ENCODE measurements at places on chromosomes 7 and 10.

DNA sequence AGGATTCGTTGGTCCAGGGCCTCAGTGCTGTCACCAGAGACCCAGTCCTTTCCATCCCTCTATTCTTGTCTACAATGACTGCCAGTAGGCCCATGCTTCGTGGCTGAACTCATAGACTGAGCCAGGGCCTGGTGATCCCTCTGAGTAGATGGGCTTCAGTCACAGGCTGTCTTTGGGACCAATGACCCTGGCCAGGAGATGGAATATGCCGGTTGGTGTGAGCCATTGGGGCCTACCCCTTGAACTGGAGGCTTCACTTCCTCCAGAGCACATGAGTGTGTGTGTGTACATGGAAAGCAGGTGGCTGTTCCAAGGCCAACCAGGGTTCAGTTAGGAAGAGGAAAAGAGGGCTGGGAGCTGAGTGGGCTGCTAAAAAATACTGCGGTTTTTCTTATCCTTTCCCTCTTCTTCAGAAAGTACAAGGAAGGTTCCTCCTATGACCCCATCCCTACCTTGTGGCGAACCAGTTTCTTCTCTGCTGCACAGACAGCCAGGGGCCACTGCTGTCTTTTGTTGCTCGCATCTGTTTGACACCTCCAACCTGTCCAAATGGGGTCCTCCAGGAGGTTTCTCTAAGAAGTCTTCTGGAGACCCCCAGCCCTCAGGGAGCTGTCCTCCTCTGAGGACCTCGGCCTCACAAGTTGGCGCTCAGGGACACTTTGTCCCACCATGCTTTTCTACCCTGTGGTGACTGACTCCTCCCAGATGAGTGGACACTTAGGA is 36.6 kb downstream of the ADRA2A start:
- no peak for DNase-seq

- DNase-seq = no peak
These were observed 54.9 kb downstream of the TMEM168 start for GRCh38 chr7:112735261-112735660.

GRCh38 chr10:11300026-11300425 is 282.4 kb downstream of the CELF2 start:
- no peak for DNase-seq

DNA sequence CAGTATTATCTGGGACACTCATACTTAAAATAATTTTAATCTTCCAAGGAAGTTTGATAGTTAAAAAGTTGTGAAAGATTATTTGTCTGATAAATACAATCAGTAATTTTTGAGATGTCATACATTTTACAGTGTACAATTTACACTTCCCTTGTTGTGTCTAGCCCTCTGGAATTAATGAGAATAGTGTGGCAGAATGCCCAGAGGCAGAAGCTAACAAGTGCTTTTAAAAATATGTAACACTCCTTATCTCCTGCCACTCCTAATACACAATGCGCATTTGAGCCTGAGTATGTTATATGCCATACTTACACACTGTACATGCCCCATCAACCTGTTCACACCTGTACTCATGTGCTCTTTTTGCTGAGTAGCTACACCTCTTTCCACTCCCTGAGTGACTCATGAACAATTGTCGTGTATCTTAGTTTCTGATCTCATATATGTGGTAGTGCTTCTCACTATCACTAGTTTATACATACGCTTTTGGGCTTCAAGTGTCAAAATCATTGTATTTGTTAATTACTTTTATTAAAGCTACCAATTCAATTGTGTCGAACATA is 106.9 kb upstream of the GNAI1 start:
- no peak for DNase-seq

DNA sequence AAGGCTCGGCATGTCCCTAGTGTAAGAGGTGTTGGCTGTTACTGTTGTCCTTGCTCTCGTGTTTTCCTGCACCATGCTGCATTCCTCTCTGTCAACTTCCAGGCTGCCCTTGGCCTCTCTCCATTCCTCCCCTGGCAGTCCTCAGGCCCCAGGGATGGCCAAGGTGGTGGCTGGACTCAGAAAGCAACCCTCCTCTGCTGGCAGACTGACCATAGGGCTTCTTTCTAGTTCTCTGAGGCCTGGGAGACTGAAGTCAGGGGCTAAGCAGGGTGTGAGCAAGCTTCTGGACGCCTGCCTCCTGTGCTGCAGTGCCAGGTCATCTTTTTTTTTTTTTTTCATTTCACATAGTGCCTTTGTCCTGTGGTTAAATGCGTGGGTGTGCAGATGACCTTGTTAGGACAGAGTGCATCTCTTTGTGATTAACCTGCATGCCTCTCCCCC is 72.0 kb downstream of the GOLGA7B start:
- no peak for DNase-seq

DNA sequence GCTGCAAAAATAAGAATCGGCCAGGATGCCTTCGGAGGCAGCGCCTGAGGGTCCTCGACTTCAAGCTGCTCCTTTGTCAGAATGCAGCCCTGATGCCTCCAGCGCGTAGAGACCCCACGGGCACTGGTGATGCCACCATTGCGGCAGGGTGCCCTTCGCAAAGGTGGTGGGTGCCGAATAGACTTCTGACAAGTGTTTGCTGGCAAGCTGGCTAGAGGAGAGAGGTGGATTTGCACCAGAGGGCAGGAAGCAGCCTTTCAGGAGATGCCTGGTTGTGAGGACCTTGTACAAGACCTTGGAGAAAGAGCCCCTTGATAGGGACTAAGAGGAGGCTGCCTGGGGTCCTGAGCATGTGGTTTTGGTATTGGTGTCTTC is 103.2 kb upstream of the PPIF start:
- no peak for DNase-seq

DNA sequence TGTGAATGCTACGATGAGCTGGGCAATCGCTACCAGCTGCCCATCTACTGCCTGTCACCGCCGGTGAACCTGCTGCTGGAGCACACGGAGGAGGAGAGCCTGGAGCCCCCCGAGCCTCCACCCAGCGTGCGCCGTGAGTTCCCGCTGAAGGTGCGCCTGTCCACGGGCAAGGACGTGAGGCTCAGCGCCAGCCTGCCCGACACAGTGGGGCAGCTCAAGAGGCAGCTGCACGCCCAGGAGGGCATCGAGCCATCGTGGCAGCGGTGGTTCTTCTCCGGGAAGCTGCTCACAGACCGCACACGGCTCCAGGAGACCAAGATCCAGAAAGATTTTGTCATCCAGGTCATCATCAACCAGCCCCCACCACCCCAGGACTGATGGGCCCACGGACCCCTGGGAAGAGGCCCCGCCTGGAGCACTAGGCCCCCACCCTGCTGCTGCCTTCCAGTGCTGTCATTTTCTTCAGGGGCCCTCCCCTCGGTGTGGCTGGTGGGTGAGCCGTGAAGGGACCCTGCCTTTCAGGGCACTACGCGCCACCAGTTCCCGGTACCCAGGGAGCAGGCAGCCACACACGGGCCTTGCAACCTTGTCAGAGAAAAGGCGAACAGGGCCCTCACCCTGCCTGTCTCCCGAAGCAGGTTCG is 2.3 kb upstream of the ANKRD2 start:
- DNase-seq = no peak

DNA sequence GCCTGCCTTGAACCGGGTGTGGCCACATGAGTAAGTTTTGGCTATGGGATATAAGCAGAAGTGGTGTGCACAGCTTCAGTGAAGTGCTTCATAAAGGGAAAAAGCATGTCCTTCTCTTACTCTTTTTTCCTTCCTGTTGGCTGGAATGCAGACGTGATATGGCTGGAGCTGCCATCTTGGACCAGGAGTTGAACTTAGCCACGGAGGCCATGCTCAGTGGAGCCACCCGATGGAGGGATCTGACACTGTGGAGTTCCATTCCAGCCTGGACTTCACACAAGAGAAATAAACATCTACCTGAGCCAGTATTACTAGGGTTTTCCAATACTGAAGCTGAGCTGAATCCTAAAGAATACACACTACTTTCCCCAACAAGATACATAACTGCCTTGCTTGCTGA is 52.3 kb downstream of the CCDC3 start:
- no peak for DNase-seq

DNA sequence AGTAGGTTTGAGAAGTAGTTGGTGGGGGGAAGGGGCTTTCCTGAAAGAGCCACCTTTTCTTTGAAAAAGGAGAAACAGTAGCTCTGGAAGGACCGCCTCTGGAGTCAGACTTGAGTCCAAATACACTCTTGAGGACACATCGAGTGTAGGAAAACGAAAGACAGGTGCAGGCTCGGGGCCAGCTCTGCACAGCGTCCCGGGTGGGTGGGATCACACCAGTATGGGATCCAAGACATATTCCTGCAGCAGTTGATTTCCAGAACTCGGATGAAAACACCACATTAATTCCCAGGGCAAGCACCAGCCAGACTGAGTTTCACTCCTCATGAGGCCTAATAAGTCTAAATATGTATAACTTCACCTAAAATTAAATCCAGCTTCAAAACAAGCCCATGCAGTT is 61.4 kb downstream of the ASB13 start:
- DNase-seq = no peak

- DNase-seq = no peak
These were observed 1.9 kb downstream of the HGF start for GRCh38 chr7:81767926-81768325.

DNA sequence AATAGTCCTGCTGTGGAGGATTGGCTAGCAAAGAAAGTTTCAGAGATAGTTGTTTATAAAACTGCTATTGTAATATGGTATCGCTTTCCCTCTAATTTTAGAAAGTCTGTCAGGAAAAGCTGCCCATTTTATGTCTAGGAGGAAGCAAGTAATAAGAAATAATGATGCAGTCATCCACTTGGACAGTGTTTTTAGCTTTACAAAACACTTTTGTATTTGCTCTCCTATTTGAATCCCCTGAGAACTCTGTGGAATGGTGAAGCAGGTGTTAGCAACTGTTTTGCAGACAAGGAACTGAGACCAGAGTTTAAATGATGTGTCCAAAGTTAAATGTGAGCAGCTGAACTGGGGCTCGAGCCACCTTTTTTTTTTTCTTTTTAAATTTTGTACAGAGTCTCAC is 455.8 kb downstream of the XPNPEP1 start:
- DNase-seq = no peak

- no peak for DNase-seq
These were observed 1.3 kb downstream of the CUTC start for GRCh38 chr10:99733366-99733765.

GRCh38 chr7:130648580-130648979 is 20.0 kb downstream of the COPG2 start:
- no peak for DNase-seq

DNA sequence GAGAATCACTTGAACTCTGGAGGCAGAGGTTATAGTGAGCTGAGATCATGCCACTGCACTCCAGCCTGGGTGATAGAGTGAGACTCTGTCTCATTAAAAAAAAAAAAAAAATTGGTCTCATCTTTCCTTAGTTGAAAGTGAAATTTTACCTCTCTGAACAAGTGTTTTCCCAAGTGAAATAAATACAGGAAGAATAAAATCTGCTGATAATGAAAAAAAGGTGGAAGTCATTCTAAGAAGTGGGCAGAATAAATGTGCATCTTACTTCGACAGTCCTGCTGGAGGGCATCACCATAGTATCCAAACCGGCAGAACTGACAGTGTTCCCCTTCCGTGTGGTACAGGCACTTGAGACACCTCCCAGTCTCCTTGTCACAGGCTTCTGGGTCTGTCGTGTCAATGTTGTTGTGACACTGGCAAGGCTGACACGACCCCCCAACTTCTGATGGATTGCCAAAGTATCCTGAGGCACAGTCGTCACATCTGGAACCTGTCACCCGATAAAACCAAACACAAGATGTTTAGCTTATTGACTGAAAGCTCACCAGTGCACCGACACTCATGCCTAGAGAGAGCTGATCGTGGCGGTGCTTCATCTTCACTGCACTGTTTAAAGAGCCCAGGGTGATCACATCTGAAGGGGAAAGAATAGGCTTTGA is 49.6 kb downstream of the LAMB1 start:
- DNase-seq = no peak

DNA sequence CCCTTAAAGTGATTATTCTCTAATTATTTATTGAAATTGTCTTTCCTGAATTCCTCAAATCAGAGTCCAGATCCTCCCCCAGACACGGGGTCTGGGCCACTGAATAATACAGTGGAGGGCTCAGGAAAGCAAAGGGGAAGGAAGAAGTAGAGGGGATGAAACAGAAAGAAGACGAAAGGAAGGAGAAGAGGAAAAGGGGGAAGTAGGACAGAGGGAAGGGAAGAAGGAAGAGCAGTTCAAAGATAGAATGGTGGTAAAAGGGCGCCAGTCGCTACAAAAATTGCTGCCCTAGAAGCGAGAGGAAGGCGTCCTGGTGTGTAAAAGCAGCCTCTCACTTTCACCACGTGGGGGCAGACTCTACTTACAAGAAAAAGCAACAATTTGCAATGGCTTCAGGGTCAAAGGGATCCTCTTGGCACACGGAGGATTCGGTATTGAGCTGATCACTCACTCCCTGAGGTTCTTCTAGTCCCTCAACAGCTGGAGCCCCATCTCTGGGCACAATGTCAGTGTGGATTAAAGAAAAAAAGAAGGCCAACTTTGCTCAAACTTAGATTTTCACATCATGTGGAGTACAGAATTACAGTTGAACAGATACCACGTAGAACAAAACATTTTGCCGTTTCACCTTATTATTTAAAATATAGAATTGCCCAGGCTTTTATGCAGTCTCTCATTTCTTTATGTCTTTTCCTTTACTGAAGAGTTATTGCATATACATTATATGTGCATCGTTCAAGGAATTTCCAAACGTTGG is 31.4 kb upstream of the NPVF start:
- DNase-seq = no peak

DNA sequence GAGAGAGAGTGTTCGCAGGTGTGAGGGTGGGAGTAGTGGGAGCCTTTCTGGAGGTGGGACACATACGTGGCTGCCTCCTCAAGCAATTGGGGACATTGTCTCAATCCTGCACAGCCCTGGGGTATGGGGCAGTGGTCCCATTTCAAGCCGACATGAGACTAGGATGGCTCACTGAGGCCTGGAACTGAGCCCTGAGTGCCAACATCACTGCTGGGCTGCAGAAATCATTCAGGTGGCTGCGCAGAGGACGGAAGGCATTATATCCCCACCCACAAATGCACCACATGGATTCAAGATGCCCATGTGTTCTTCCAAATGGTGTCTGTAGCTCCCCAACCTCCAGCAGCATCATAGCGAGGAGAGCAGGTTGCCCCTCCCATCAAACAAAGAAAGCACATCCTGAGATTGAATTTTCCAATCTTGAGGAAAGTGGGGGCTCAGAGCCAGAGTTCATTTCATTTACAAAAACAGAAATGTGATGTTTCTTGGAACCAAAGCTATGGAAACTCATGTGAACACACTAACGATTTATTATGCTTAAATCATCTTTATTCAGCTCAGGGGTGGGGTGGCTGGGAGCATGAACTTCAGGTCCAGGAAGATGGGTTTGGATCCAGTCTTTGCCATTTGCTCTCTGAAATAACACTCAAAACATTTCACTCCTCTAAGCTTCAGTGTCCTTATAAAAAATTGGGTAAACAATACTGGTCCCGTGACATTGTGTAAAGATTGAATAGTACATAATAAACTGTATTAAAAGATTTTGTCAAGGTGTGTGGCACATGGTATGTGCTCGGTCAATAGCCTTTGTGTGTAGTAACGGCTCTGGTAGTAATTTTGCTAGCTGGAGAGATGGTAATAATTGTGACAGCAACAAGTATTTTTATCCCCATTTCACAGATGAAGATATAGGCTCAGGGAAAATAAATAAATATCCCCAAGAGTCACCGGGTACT is 4.6 kb downstream of the SFTPA2 start:
- no peak for DNase-seq
